Activated CD4-positive, CD25-positive, alpha-beta regulatory T cell treated with anti-CD3 and anti-CD28 coated beads, Interleukin-2, amount 50 U/mL, for 72 hours (primary cell): ENCODE measurements at places on chromosomes 5 and 9.

GRCh38 chr5:151066920-151067319, 13.9 kb downstream of the TNIP1 start:
- no peak for DNase-seq

DNA sequence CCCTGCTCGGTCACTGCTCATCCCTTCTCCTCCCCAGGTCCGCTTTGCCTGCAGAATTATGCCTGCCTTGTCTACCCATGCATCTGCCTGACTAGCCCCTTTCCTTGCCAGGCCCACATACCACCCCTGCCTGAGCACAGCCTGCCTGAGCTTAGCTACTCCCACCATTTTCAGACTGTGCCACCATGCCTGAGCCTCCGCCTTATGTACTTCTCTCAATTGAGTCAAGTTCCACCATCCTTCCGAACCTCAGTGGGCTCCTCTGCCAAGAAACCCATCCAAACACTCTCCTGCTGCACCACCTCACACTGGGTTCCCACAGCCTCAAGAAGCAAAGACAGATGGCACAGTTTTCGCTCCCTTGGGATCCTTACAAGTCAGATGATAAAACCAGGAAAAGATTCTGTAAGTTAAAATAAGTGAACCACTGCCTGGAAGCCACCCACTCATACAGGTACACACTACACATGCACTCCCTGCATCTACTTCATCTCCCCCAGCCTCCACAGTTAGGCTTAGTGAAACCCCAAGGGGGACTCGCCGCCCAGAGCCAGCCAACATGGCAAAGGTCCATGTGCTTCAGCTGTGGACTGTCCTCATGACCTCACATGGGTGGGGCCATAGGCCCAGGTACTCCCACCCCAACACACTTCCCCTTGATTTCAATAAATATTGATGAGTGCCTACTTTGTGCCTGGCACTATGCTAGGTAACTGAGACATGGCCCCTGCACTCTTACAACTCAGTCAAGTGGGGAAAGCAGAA, 23.1 kb downstream of the P4HA2 start:
- DNase-seq = no peak

GRCh38 chr5:10480237-10480985, 38.7 kb downstream of the ROPN1L start:
- no peak for DNase-seq

DNA sequence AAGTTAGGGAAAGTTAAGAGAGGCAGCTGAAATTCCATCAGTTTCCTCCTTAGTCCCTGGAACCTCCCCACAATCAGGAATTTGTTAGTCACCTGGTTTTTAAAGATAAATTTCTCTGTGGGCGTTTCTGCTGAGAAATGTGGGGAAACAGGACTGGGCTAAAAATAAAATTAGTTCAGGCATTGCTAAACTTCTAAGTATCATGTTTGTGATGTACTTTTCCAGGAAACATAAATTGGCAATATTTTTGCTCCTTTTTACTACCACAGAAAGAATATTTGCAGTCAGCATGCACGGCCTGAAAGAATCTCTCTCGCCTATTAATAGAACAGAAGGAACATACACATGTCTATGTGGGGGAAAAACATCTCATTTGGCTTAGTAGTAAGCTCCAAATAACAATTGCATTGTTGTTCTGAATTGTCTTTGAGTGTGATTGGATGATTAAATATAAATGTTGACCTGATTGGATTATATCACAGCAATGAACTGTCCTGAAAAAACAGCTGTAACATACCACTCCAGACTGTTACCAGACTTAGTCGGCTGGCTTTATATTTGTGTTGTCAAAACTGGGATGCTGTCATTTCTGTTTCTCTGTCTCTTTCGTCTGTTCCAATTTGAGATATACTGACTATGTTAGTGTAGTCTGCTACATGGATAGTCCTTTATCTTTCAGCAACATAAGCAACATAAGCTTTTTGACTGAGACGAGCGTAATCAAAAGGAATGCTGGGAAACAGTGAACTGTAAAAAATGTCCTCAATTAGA, 12.9 kb downstream of the TJP2 start:
- no peak for DNase-seq

GRCh38 chr9:135707252-135708138, 5.5 kb downstream of the KCNT1 start:
- DNase-seq = no peak

GRCh38 chr5:132134384-132134783, 60.8 kb downstream of the CSF2 start:
- DNase-seq = no peak

GRCh38 chr5:82792096-82792495, 285.1 kb downstream of the TMEM167A start:
- DNase-seq = no peak
